ENCODE measurements at places on chromosomes 12 and 14. TPM values are rescaled to one million over a fixed set of nuclear protein-coding genes. Genes with fewer than 3 reads are reported as not detected.

The GXYLT1 gene
- 12.2 TPM for total RNA-seq

The TMEM121 gene
- 6.9 TPM for total RNA-seq

The GNPNAT1 gene
- 47.2 TPM for total RNA-seq

The ADAM21 gene
- not detected for total RNA-seq

The CD69 gene
- not detected for total RNA-seq

The BMP4 gene
- 2.0 TPM for total RNA-seq

The C12orf75 gene
- total RNA-seq, result 123 TPM

The PTGER2 gene
- 1.6 TPM for total RNA-seq

The KRT79 gene
- 0.05 TPM for total RNA-seq
